ENCODE measurements at places on chromosomes 1 and 21. TPM values are rescaled to one million over a fixed set of nuclear protein-coding genes. Genes with fewer than 3 reads are reported as not detected.
A peak's percentile ranks its signal among the peaks of the same experiment; 100 is the strongest.

DNA sequence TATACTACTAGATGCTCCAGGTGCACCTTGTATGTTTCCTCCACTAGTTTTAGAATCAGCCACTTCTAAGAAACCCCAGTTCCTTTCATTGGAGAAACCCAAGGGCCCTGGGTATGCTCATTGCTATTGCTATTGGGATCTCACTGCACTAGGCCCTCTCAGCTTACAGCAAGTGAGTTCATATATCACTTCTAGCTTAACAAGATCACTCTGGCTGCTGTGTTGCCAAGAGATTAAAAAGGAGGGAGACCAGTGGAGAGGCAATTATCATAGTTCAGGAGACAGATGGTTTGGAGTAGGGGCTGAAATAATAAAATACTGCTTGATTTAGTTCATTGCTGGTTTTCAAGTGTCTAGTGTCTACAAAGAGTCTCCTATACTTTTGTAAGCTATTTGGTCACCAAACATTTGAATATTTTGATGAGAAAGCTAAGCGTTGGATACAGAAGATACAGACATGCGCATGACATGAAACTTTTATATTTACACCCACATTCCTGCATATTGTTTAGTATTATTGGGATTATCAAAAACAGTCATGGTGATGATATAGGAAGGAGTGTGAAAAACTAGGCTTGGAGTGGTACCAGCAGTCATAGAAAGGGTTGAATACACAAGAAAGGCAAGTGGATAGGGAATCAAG, 671.9 kb downstream of the ADGRL2 start:
- no peaks in the 10 kb centered on the region for H3K36me3 ChIP-seq
- no peaks in the 10 kb centered on the region for H3K27me3 ChIP-seq
- DNase-seq = no peak

- H3K4me1 ChIP-seq = no peaks in the 10 kb centered on the region
- H3K27me3 ChIP-seq = no peaks in the 10 kb centered on the region
- no peak overlapping the region for H3K4me3 ChIP-seq
These were observed 610.9 kb downstream of the LRRIQ3 start for GRCh38 chr1:73587080-73587479.

GRCh38 chr21:25428537-25428936, 178.7 kb downstream of the MRPL39 start:
- no peak overlapping the region for H3K4me3 ChIP-seq
- no peaks in the 10 kb centered on the region for H3K36me3 ChIP-seq
- DNase-seq = no peak
- H3K27me3 ChIP-seq = no peaks in the 10 kb centered on the region

DNA sequence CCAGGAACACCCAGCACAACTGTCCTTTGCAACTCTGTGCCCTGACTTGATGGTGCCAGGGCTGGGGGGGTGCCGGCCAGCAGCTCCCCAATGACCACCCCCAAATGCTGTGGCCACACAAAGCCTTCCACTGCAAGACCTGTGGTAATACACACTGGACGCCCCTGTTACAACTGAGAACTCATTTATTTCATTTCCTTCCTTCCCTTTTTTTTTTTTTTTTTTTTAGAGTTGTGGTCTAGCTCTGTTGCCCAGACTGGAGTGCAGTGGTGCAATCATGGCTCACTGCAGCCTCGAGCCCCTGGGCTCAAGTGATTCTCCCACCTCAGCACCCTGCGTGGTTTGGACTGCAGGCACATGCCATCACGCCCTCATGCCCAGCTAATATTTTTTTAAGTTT, 25.2 kb downstream of the TP73 start:
- no peak for DNase-seq
- H3K36me3 ChIP-seq = no peaks in the 10 kb centered on the region
- H3K27me3 ChIP-seq = no peaks in the 10 kb centered on the region
- peak overlapping the region; percentile 1 for H3K27ac ChIP-seq
- H3K4me1 ChIP-seq = peaks cover 5% of the 10 kb centered on the region
- H3K4me3 ChIP-seq = no peak overlapping the region

- no peaks in the 10 kb centered on the region for H3K36me3 ChIP-seq
- peaks cover 58% of the 10 kb centered on the region for H3K27me3 ChIP-seq
- DNase-seq = no peak
- no peaks in the 10 kb centered on the region for H3K4me1 ChIP-seq
These were observed 310.2 kb downstream of the FAM72C start for GRCh38 chr1:143661418-143662101.

GRCh38 chr1:149846042-149846441, 53.3 kb upstream of the BOLA1 start:
- no peak overlapping the region for H3K27ac ChIP-seq
- H3K4me1 ChIP-seq = peaks cover 38% of the 10 kb centered on the region
- no peaks in the 10 kb centered on the region for H3K36me3 ChIP-seq
- no peaks in the 10 kb centered on the region for H3K27me3 ChIP-seq

DNA sequence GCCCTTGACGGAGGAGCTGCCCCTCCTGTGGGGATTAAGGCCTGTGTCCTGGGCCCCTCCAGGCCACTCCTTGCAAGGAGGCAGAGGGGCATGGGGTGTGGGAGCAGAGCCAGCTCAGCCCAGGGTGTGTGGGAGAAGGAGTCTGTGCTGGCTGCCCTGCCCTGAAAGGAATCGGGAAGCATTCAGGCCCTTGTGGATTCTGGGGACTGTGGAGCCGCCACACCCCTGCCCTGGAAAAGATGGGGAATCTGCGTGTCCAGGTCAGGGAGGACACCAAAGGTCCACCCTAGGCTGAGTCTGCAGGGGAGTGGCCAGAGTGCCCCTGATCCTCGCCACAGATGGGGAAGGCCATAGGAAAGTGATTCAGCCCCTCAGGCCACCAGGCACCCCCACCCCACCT, 16.5 kb upstream of the PRDM16 start:
- no peaks in the 10 kb centered on the region for H3K36me3 ChIP-seq
- H3K4me3 ChIP-seq = no peak overlapping the region
- peaks cover 14% of the 10 kb centered on the region for H3K27me3 ChIP-seq

GRCh38 chr1:192045131-192045530, 113.1 kb upstream of the RGS18 start:
- no peaks in the 10 kb centered on the region for H3K4me1 ChIP-seq
- no peak for DNase-seq
- no peak overlapping the region for H3K4me3 ChIP-seq
- no peaks in the 10 kb centered on the region for H3K27me3 ChIP-seq
- no peak overlapping the region for H3K27ac ChIP-seq
- no peaks in the 10 kb centered on the region for H3K36me3 ChIP-seq

- DNase-seq = no peak
- no peaks in the 10 kb centered on the region for H3K4me1 ChIP-seq
- no peak overlapping the region for H3K4me3 ChIP-seq
These were observed 43.8 kb upstream of the RAVER2 start for GRCh38 chr1:64701071-64701470.

DNA sequence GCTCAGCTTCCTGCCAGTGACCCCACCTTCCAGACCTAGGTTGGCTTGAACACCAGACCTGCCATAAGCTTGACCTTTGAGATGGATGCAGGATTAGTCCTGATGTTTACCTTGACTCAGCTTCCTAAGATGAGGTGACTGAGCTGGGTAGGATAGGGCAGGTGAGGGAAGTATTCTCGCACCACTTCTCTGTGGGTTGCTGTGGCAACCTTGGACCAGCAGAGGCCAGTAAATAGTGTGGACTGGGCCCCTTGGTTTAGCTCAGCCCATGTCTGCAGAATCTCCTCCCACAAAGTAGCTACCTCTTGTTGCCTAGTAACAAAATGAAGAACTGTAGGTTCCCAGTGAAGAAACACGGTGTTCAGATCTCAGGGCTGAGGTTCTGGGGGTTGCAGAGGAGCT, 8.4 kb downstream of the RPS6KA1 start:
- H3K27ac ChIP-seq = no peak overlapping the region
- H3K4me1 ChIP-seq = peaks cover 50% of the 10 kb centered on the region
- no peak overlapping the region for H3K4me3 ChIP-seq
- peaks cover 5% of the 10 kb centered on the region for H3K36me3 ChIP-seq

- no peak for DNase-seq
- peaks cover 6% of the 10 kb centered on the region for H3K4me1 ChIP-seq
- H3K27ac ChIP-seq = no peak overlapping the region
- H3K4me3 ChIP-seq = no peak overlapping the region
These were observed 42.5 kb downstream of the RAB3GAP2 start for GRCh38 chr1:220229771-220230170.

Gene EPHA2
- total RNA-seq = 44.8 TPM

Gene FCRL2
- total RNA-seq = 0.20 TPM

Gene KCNN3
- 7.6 TPM for total RNA-seq

Gene AMY1B
- total RNA-seq = 4.1 TPM

Gene PCP4
- 1.0 TPM for total RNA-seq

Gene FCER1G
- total RNA-seq = 158 TPM
